ENCODE measurements at places on chromosomes 7 and 10.

- DNase-seq = no peak
Measured at GRCh38 chr7:3453398-3453797, 152.3 kb downstream of the SDK1 start.

GRCh38 chr7:22343071-22343470 lies 13.9 kb downstream of the RAPGEF5 start:
- no peak for DNase-seq

GRCh38 chr10:31836569-31837406 lies 91.8 kb downstream of the ARHGAP12 start:
- DNase-seq = no peak

GRCh38 chr7:49706106-49706505 lies 67.3 kb upstream of the VWC2 start:
- DNase-seq = no peak

DNA sequence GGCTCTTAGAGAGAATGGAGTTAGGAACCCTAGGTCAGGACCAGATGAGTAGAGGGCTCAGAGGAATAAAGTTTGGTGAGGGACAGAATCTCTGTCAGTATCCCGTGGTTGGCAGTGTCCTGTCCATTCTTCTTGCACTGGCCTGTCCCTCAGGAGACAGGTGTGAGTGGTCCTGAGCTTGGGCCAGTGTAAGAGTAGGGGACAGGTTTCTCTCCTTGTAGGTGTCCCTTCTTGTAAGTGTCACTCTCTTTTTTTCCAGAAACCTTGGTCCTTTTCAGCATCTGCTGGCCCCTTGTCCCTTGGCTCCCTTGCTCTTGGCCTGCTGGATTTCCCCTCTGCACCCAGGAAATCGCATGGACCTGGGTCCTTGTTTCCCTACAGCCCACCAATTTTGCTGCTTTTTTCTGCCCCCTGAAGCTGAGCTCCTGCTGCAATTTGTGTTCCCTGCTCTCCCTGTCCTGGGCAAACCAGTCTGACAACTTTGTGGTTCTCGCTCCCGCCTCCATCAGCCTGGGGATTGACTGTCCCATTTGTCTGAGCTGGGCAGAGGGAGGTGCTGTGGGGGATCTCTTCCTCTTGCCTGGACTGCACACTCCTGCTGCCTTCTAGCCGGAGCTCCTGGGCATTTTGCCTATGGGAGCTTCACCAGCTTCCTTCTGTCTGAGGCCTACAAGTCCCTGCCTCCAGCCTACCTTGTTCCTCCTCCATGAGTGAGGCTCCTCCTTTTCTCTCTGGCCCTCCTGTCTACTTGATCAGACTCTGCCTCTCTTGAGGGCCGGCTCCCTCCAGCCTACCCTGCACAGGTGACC lies 6.5 kb downstream of the TSPAN14 start:
- no peak for DNase-seq

- no peak for DNase-seq
Measured at GRCh38 chr7:85471740-85472139, 284.9 kb upstream of the SEMA3D start.

DNA sequence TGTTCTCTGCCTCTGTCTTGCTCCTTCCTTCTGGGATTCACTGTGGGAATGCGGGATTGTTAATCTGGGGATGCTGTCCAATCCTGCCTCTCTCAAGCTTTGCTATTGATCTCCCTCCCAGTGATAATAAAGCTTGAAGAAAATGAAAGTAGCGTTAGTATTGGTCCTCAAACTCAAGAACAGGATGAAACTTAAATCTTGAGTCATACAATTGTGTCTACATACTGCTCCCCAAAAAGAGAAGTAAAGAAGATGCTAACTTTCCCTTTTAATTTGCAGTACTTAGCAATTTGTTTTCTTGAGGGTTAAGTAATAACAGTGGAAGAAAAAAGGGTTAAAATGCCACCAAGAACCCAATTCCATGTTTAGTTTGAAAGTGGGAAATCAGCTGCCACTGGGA lies 13.6 kb downstream of the CFTR start:
- DNase-seq = no peak

DNA sequence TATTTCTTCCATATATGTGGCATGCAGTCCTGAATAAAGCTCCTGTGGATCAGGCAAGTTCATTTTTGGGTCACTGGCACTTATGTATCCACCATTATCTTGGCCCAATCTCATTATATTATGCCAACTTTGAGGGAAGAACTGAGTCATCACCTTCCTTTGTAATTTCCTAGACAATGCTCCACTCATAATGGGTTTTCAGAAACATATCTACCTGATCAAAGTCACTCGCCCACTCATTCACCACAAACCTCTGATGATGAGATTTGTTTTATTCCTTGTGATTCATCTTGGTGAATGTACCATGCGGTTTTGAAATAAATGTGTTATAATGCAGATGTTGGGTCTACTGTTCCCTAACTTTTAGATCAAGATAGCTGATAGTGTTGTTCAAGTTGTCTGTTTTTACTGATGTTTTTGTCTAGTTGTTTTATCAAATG lies 525.8 kb downstream of the KIF20B start:
- no peak for DNase-seq

GRCh38 chr10:33114451-33114952 lies 156.5 kb upstream of the ITGB1 start:
- no peak for DNase-seq

- no peak for DNase-seq
Measured at GRCh38 chr10:49488056-49488717, 50.7 kb downstream of the ERCC6 start.

Data from hematopoietic multipotent progenitor cell treated with erythropoietin and hydrocortisone succinate and interleukin-3 and kit ligand, for 15 days (in vitro differentiated cells).